ENCODE measurements at places on chromosomes 7 and 10.

GRCh38 chr10:29011516-29011915 is 277.4 kb upstream of the LYZL1 start:
- DNase-seq = no peak

DNA sequence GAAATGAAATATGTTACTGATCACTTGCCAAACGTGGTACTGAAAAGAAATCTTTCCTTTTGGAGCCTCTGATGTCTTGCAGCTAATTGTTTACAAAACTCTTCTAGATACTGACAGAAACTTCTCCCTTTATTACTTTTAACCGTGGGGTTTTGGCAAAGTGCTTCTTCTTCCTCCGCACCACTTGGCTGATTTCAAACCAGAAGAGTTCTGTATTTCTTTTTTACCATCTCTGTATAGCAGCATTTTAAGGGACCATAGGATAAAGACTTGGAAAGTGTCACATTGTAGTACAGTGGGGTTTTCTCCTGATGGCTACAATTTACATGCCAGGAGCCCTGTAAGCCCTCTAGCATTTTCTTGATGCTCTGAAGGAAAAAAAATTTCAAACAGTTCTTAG is 21.9 kb upstream of the CREB5 start:
- DNase-seq = no peak

DNA sequence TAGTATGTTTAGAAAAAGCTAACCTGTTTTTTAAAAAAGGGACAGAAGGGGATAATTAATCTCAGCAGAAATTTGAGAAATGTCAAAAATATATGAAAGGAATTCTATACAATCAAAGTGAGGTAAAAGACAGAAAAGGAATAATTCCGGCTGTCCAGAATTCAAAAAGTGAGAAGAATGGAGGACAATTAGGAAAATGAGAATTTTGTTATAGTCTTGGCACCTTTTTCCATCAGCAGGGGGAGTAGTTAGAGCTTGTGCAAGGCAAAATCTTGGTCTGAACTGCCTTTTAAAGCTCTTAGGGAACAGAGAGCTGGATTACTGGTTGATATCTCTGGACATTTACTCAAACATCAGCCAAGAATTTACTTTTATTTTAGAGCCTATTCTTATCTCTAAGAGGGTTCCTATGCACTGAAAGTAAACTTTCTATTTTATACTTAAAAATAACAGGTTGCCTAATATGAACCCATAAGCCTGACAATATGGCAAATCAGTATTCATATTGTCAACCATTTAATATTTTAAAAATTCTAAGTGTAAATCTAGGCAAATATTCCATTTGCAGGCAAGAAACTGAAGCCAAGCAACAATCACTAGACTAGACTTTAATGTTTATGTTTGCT is 185.6 kb downstream of the ANK3 start:
- no peak for DNase-seq

DNA sequence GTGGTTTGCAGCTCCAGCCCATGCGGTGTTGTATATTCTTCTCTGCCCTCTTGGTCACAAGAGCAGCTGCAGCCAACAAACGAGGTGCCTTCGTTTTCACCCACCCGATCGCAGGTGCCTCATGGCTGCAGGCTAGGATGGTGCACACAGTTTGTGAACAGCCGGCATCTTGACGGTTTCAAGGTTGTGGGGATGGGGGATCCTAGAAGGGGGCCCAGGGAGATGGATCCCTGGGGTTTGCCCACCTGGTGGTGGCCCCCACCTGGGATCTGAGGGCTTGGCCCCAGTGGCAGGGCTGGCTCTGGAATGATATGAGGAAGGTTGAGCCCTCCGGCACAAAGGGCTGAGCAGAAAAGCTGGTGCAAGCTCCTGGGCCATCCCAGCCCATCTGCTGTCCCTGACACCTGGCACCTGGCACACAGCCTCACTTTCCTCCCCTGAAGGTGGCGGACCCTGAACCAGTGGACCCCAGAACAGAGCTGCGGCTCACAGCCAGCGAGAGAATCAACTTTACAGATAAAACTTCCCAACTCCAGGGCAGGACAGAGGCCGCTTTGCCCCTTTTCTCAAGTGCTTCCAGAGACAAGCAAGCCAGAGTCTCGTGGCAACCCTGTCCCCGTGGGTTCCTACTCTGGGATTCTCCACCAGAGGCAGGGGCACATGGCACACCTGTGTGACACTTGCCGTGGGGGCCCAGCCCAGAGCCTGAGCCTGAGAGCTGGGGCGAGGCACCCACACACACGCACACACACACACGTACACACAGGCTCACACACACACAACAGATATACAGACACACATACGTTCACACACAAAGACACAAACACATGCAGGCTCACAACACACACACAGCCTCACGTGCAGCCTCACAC is 177.3 kb upstream of the PPP2R2D start:
- DNase-seq = no peak

DNA sequence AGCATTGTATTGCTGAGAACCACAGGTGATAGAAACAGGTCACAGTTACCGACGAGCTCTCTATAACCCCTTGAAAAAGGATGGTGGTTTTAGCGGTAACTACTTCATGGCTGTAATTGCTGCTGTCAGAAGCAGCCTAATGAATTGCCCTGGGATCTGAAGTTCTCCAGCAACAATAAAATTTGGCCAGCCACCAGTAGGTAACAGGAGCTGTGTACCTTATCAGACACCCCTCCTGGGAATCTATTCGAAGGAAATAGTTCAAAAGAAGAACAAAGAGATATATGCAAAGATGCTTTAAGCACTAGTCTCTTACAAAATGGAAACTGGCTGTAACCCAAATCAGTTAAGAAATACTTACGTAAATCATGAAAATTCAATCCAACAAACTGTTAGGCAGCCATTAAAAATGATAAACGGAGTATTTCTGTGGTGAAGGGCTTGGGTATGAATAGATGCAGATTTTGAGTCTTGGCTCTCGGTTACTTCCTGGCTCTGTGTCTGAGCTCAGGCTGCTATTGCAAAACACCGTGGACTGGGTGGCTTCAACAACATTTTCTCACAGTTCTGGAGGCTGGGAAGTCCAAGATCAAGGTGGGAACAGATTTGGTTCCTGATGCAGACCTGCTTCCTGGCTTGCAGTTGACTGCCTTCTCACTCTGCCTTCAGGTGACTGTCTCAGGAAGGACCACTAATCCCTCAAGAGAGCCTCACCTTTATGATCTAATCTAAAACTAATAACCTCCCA is 1.6 kb downstream of the MSRB2 start:
- DNase-seq = no peak

DNA sequence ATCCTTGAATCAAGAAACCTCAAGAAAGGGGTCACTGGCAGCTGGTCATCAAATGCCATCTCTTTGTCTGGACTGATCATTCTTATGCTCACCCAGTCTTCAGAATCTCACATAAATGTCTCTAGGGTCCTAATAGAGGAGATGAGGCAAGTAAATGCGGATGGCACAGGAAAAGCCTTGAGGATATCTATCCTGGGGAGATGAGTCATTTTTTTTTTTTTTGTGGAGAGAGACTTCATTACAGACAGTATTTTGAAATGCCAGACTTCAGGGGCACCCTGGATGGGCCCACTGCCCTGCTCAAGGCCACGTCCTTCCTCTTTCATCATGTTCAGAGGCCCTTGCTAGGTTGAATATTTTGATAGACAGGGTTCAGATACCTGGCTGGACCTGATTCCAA is 19.5 kb upstream of the PLPP4 start:
- DNase-seq = no peak

GRCh38 chr7:13466874-13467547 is 522.5 kb downstream of the ETV1 start:
- no peak for DNase-seq

DNA sequence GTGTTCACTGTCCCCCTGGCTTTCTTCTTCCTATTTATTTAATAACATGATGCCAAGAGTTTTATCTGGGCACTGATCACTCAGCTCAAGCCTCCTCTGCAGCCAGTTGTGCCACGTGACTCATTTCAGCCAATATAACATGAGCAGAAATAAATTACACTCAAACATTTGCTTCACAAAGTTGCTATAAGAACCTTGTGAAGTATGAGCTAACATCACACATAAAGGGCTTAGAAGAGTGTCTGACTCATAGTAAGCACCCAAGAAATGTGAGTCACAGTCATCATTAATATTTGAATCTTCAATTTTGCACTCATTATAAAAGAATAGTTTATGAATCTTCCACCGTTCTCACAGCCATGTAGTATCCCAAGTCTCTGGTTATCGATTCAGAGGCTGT is 414.6 kb upstream of the NPVF start:
- DNase-seq = no peak

- no peak for DNase-seq
Measured at GRCh38 chr10:121764233-121764942, 163.4 kb downstream of the ATE1 start.

GRCh38 chr10:58919927-58920654 is 256.4 kb upstream of the PHYHIPL start:
- no peak for DNase-seq

GRCh38 chr10:61408105-61408504 is 45.1 kb downstream of the TMEM26 start:
- no peak for DNase-seq
